T follicular helper cell (primary cell): ENCODE measurements at places on chromosomes 11 and 22.

- no peak for DNase-seq
These were observed 83.3 kb downstream of the BARX2 start for GRCh38 chr11:129458756-129459535.

GRCh38 chr11:112506852-112507251 lies 246.2 kb upstream of the PLET1 start:
- DNase-seq: no peak

DNA sequence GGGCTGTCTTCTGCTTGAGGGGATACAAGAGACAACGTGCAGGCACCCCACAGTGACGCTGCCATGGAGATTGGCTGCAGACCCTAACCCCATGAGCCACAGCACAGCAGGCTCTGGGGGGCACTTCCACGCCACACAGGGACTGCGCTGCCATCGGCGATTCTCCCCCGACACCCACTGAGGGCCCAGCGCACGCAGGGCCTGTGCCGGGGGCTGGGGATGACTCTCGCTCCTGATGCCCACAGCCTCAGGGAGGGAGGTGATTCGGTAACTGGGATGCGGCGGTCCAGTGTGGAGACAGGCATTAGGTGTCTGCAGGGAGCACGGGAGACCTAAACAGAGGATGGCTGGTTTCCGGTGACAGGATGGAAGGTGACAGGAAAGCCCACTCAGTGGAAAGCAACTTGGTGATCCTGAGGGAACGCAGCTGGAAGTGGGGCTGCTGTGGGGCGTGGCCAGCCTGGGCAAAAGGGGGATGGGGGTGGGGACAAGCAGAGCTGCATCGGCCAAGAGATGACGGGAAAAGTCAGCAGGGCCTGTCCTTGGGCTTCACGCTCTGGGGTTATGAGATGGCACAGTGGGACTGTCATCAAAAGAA lies 37.7 kb downstream of the EFCAB6 start:
- DNase-seq: no peak

DNA sequence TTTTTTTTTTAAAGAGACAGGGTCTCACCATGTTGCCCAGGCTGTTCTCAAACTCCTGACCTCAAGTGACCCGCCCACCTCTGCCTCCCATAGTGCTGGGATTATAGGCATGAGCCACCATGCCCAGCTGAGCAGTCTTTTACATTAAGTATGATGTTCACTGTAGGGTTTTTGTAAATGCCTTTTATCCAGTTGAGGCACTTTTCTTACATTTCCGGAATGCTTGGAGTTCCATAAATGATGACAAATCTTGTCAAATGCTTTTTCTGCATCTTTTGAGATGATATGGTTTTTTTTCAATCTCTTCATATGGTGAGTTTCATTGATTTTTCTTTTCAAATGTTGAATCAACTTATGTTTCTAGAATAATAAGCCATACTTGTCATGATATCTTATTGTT lies 29.4 kb upstream of the CTTN start:
- DNase-seq: no peak

DNA sequence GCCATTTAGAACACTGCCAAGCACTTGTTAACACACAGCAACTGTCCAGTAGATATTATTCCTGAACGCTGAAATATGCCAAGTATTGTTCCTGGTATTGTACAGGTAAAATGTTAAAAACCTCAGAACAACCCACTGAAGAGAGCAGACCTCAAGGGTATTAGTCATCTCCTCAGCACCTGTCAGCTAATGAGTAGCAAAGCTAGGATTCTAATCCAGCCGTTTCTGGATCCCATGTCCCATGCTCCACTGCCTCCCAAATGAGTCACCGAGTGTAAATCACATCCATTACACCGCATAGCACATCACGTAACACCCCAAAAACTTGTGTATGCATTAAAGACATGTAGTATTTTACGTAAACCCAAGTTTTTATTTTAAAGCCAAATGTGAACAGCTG lies 705.4 kb upstream of the TENM4 start:
- DNase-seq: no peak

- DNase-seq: no peak
These were observed 21.3 kb downstream of the IFITM10 start for GRCh38 chr11:1728931-1729691.

DNA sequence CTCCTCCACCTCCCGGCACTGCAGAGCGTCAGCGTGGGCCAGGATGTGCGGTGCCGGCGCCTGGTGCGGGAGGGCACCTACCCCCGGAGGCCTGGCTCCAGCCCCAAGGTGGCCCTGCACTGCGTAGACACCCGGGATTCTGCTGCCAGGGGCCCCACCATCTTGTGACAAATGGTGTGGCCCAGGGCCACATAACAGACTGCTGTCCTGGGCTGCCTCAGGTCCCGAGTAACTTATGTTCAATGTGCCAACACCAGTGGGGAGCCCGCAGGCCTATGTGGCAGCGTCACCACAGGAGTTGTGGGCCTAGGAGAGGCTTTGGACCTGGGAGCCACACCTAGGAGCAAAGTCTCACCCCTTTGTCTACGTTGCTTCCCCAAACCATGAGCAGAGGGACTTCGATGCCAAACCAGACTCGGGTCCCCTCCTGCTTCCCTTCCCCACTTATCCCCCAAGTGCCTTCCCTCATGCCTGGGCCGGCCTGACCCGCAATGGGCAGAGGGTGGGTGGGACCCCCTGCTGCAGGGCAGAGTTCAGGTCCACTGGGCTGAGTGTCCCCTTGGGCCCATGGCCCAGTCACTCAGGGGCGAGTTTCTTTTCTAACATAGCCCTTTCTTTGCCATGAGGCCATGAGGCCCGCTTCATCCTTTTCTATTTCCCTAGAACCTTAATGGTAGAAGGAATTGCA lies 13.5 kb downstream of the TSKU start:
- DNase-seq: no peak

- no peak for DNase-seq
These were observed 243.7 kb downstream of the TTC28 start for GRCh38 chr22:28435982-28436381.
